ENCODE measurements at places on chromosomes 6 and 20.
A peak's percentile ranks its signal among the peaks of the same experiment; 100 is the strongest.

- DNase-seq, result no peak
Observed at GRCh38 chr20:1665345-1665744, 7.8 kb upstream of the SIRPG start.

- DNase-seq, result no peak
Observed at GRCh38 chr6:36979347-36979742, 6.7 kb downstream of the MTCH1 start.

- peak; percentile 90 for DNase-seq
Observed at GRCh38 chr20:33443512-33444239, at the start of gene SNTA1. TSS of gene SNTA1 (minus strand) at chr20:33443763. CDS start at chr20:33443620, 143 bp downstream.

DNA sequence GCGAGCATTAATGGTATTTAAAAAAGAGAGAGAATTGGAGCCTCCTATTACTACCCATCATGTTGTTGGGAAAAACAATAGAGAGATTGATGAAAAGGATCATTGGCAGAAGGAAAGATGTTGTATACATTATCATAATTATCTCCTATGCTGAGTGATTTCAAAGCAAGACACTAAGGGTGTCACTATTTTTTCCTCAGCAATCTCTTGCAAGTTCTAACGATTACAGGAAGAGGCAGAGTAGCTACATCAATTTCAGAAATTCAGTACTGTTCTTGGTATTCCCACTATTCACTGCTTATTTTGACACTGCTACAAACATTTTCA lies 891.2 kb downstream of the C6orf118 start:
- no peak for DNase-seq

DNA sequence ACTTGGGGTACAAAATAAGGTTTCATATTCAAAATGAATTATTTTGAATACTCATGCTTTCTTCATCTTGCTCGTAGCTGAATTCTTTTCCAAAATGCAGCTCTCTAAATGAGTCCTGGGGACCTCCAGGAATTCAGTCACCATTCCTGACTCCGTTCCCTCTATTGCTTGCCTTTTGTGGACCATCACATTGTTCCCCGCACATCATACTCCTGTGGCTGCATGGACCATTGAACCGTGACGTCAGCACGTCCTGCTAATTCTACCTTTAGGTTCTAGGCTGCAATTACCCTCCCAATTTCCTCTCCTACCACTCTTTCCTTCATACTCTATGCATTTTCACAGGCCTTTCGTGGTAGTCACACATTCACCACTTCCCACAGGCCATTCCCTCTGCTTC lies 173.1 kb upstream of the ID4 start:
- no peak for DNase-seq

- DNase-seq, result no peak
Observed at GRCh38 chr6:138811866-138812265, 16.0 kb downstream of the ECT2L start.

DNA sequence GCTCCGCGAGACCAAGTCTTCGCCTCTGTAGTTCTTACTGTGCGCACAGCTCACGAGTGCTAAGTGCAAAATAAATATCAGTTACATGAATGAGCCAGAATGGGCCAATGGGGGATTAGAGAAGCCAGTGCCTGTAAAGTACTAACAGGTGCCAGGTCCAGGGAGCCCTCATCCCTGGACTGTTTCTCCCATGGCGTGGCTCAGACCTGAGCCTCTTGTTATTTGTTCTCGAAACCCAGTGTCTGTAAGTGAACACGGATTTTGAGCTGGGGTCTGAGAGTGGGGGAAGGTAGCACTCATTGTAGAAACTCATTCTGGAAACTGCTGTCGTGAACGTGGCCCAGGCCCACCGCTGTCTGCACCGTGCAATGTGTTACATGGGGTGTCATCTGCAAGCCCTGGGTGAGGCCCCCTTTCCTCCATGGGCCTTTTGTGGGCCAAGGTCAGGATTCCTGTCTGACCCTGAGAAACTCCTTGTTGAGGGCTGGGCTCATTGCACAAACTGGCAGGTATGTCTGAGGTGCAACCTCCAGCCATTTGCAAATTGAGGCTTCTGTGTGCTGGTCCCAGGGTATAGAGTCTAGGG lies 154.7 kb downstream of the SYCP2 start:
- peak; percentile 37 for DNase-seq

DNA sequence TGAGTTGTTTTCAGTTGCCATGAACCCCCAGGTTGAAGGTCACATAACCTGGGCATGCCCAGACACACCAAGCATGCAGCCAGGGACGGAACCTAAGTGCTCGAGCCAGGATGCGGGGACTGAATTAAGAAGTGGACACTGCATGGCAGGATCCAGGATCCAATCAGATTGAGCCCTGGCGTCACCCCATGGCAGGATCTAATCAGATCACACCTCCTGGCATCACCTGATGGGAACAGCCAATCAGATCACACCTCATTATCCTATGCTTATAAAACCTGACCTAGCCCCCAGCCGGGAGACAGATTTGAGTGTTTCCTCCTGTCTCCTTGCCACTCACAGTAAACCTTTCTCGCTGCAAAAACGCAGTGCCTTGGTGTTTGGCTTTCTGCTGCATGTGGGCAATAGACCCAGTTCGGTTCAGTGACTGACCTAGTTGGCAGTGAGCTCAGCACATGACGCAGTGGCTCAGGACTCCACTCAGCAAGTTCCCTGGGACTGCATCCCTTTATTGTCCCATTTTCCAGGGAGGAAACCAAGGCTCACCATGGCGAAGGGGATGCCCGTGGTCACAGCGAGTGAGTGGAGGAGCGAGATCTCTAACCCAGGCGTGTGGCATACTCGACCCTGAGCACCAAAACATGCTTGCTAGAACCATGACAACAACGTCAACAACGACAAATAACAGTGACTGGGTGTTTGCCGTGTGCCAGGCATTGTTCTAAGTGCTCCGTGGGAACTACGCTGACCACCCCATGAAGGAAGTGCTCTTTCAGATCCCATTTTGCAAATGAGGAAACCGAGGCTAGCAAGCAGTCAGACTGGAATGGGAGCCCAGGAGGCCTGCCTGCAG lies 66.3 kb downstream of the RBM38 start:
- DNase-seq, result no peak

DNA sequence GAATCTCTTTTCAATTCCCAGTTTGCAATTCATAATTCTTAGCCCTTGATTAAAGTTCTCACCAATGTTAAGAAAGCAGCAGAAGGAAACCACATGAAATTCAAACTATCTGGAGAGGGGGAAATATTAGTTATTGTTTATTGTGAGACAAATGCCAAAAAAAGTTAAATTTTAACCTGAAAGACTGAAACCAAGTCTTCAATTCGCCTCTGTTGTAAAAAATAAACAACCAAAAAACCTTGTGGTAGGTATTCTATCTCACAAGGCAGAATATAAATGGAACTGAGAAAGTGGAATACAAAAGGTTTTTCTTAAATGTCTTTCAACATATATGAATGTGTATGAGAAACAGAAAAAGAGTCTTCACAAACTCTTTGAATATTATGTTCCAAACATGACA lies 24.8 kb downstream of the TMX4 start:
- no peak for DNase-seq

DNA sequence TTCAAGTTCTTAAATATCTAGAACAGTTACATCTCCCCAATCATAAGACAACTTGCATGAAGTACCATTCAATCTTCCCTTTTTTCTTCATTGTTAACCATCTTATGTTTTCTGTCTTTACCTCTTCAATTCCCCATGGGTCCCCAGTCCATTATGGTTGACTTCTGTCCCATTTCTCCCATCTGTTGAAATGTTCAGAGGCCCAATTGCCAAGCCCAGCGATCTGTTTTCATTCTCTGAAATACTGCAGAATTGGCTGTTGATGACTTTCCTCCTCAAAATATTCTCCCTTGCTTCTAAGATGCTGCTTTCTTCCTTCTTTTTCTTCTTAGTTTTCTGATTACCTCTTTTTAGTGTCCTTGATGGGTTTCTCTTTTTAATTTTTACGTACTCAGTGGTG lies 26.0 kb downstream of the DSTN start:
- DNase-seq, result no peak

- DNase-seq, result no peak
Observed at GRCh38 chr6:29611426-29611825, 21.6 kb downstream of the GABBR1 start.

DNA sequence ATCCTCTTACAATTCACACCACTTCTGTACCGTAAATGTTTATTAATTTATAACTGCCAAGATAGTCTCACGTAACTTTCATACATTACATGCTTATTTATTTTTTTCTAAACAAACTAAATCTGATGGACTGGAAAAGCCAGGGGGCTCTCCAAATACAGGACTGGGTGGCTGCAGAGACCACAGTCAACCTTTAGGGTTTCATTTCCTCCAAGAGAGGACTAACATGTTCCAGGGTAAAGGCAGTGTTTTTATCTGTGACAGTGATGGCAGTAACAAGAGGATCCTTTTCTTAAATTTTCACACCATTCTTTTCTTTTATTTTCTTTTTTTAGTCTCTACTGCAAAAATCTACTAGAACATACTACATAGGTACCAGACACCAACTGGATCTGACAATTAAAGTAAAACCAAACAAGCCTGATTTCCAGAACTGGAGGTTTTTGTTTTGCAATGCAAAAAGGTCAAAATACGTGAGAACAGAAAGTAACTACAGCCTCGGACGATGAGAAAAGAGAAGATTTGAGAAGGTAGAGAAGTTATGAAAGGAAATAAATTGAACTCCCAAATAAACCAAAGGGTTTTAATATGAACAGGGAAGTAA lies 1.2 kb downstream of the LMBRD1 start:
- DNase-seq, result no peak

DNA sequence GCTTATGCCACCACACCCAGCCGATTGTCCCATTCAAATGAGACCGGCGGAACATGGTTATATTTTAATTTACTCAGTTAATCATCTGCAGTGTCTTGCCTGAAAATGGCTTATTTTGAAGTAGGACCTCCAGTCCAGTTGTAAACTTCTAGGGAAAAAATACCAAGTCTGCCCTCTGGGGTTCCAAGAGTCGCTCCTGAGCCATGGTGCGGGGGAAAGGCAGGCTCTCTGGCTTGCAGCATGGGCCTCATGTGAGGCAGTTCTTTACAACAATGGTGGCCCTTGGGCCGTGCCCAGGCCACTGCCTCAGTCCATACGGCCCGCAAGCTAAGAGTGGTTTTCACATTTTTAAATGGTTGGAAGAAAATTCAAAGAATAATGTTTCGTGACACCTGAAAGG lies 62.7 kb upstream of the XRN2 start:
- no peak for DNase-seq

- DNase-seq, result no peak
Observed at GRCh38 chr6:104954190-104954797, 2.6 kb upstream of the LIN28B start.

GRCh38 chr6:163520956-163521355 lies 106.4 kb downstream of the QKI start:
- no peak for DNase-seq

DNA sequence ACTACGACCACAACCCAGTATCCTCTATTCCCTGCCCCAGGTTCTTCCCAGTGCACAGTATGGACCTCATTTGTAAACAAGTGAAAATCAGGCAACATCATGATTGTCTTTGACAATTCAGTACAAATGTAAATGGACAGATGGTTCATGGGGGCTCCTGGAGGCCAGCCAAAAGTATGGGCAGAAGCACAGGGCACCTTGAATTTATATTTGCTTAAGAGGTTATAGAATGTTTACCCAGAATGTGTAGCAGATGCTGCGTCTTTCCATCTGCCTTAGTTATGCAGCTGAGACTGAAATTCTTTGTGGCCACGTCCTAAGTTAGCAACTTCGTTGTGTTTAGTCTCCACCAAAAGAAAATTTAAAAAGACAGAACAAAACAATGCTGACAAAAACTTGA lies 559.6 kb upstream of the NRSN1 start:
- no peak for DNase-seq

GRCh38 chr20:44224637-44225036 lies 14.1 kb upstream of the OSER1 start:
- DNase-seq, result no peak

- DNase-seq, result peak; percentile 74
Observed at GRCh38 chr20:5621305-5621704, 128.9 kb upstream of the SHLD1 start.

GRCh38 chr6:169935348-169935718 lies 183.9 kb downstream of the ERMARD start:
- DNase-seq, result no peak

DNA sequence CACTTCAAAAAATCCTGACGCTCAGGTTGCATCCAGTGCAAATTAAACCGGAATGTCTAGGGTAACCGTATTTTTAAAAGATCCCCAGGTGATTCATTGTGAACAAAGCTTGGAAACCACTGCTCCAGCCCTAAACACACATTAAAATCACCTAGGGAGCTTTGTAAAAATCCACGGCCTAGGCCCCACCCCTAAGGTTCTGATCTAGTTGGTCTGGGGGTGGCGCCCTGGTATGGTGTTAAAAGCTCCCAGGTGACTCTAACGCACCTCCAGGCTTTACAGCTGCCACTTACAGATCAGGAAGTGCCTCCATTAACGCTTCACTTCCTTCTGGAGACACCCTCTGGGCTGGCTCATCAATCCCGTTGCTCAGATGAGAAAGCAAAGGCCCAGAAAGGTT lies 92.2 kb downstream of the GRM4 start:
- no peak for DNase-seq

DNA sequence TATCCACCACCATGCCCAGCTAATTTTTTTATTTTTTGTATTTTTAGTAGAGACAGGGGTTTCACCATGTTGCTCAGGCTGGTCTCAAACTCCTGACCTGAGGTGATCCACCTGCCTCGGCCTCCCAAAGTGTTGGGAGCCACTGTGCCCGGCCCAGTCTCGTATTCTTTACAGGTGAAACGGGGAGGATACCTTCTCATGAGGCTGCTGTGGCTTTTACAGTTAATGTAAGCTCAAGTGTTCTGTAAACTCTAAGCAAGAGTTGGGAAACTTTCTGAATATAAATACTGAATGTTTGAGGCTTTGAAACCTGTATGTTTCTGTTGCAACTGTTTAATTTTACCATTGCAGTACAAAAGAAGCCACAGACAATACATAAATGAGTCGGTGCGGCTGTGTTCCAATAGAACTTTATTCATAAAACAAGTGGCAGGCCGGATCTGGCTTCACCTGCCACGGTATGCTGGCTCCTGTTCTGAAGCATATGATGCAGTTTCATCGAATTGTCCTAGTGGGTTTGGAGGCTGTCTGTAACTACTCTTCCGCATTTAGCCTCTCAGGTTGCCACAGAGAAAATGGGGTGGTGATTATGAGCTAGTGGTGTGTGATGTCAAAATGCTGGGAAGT lies 192.5 kb upstream of the ZFP64 start:
- DNase-seq, result no peak

DNA sequence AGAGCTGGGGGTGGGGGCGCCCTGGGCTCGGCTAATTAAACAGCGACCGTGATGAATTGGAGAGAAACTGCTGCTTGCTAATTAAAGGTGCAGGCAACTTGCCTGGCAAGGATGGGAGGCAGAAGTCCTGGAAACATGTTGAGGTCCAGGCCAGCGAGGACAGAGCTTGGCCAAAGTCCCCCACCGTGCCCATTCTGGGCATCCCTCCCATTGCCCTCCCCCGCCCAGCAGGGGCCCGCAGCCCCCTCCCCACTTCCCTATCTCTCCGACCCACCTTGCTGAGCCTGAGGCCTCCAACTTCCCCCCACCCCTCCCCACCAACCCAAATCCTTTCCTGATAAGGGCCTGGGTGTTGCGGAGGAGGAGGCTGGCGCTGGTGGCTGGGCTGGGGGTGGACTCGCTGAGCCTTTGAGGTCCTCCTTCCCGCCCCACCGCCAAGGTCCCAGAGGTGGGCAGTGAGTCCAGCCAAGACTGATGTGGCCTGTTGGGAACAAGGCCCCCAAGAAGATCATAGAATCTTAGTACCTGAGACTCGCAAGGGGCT lies 23.3 kb downstream of the C20orf203 start:
- DNase-seq, result no peak

GRCh38 chr6:160027076-160027475 lies 58.2 kb downstream of the IGF2R start:
- DNase-seq, result no peak
